NCI-H1694 treated with DMSO at 0.1 percent for 48 hours (cell line): ENCODE measurements at places on chromosomes 2 and 18.

DNA sequence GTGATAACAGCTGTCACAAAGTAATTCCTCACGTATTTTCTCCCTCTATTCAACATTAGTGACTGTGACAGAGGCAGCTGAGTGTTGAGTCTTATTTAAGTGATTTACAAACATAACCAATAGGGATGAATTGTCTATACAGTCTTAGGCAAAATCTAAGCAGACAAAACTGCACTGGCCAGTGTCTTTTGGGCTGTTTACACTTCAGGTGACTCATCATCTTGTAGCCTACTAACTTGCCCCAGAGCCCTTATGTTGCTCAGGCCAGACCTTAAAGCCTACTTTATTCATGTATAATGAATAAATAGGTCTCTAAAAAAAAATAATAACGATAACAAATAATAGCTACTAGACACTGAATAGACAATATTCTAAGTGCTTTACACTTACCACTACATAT lies 17.2 kb downstream of the THOC1 start:
- DNase-seq = peak; percentile 95

GRCh38 chr2:227374158-227374557 lies 4.9 kb downstream of the TM4SF20 start:
- no peak for DNase-seq

- no peak for DNase-seq
Observed at GRCh38 chr2:68391099-68391498, 26.0 kb downstream of the PLEK start.

- no peak for DNase-seq
Observed at GRCh38 chr2:47009253-47009767, 93.7 kb upstream of the MCFD2 start.

- DNase-seq = no peak
Observed at GRCh38 chr2:101821059-101821805, 123.7 kb downstream of the MAP4K4 start.
